ENCODE measurements at places on chromosomes 4 and X.

- DNase-seq, result no peak
Observed at GRCh38 chr4:187811591-187811990, 184.0 kb upstream of the ZFP42 start.

GRCh38 chr4:38001927-38002326 lies 41.7 kb downstream of the PTTG2 start:
- DNase-seq, result no peak

- no peak for DNase-seq
Observed at GRCh38 chr4:100106982-100107381, 83.3 kb downstream of the DDIT4L start.

DNA sequence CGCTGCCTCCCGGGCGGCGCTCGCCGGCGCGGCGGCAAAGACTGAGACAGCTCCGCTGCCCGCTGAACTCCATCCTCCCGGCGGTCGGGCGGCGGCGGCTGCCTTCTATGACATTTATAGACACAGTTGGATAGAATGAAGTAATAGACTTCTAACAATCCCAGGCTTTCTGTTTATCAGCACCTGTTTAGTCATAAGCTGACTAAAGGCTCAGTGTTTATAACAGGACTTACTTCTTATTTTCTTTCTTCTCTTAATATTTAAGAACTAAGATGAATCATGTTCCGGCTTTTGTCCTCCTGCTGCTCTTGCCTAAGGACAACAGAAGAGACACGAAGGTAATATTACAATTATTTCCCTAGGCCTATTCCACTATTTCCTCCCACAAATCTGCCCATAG lies 3.9 kb downstream of the ARL13A start:
- DNase-seq, result no peak

GRCh38 chrX:125954236-125954635 lies 211.9 kb downstream of the DCAF12L2 start:
- no peak for DNase-seq

DNA sequence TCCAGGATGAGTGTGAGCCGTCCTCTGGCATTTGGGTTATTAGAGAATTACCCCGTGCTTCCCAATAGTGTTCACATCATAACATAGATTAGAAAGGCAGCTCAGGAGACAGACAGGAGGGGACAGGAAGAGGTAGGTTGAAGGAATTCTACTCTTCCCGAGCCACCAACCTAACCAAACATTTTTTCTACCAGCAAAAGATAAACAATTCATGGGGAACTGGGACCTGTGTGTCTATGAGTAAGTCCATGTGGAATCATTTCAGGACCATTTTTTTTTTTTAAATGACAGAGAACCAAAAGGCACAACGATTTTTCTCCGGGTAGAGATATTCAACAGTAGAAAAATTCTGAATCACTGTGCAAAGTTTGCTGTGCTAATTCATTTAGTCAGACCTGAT lies 174.2 kb upstream of the ETNPPL start:
- no peak for DNase-seq

GRCh38 chr4:182749667-182750167 lies 167.5 kb downstream of the DCTD start:
- DNase-seq, result no peak

- DNase-seq, result no peak
Observed at GRCh38 chr4:25786497-25787065, 76.2 kb downstream of the SEL1L3 start.

GRCh38 chrX:41468647-41469323 lies 21.6 kb downstream of the NYX start:
- peak; percentile 10 for DNase-seq

DNA sequence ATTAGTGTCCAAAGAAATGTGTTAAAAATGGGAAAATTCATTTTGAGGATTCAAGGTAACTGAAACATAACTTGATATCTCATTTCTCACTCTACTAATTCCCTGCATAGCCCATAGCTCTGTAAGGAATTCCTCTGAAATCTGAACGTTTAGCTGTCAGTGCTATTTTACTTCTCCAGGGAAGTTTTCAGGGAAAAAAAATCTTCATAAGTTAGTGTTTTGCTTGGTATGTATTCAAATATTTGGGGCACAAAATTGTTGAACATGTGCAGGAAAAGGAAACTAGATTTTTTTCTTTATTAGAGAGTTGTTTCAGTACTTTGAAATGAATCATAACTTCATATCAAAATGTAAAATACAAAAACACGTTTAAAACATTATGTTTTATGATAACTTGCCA lies 891.4 kb downstream of the CENPC start:
- DNase-seq, result no peak

GRCh38 chr4:108126806-108127205 lies 41.9 kb downstream of the LEF1 start:
- DNase-seq, result no peak

DNA sequence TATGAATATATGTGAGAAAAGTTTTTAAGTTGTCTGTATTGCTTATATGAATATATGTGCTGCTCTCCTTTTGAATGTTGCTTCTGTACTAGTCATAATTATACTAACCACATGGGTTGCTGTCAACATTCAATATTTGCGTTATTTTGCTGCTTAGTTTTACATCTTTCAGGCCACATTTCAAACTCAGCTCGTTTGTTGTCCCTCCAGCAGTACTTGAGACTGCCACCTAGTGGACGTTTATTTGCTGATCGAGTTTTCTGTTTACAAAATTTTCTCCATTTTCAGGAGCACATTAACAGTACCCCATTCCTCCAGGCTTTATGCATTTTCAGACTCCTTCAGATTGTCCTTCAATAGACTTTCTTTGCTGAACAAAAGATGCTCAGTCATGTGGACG lies 75.8 kb downstream of the NUDT11 start:
- DNase-seq, result peak; percentile 17

GRCh38 chrX:150887906-150888465 lies 10.5 kb downstream of the CD99L2 start:
- DNase-seq, result no peak

GRCh38 chr4:578451-579443 lies 2.7 kb upstream of the TMEM271 start:
- no peak for DNase-seq

Measured in prostate gland (tissue), 2 donors.